MM.1S (cell line): ENCODE measurements at places on chromosomes 2 and 18.

GRCh38 chr18:57768537-57769326 is 34.4 kb downstream of the ATP8B1 start:
- DNase-seq: no peak

DNA sequence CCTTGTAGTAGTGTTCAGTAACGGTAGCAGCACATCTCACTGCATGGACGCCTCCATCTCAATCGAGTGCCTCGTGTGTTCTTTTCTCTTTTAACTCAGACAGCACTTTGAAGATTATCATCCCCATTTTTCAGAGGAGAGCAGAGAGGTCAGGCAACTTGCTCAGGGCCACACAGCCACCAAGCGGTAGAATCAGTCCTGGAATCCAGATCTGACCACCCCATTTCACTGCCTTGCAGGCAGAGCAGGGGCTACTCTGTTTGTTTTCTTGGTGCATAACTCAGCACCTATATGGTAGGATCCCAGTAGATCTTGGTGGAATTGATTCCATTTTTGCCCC is 129.5 kb downstream of the SMAD7 start:
- no peak for DNase-seq

DNA sequence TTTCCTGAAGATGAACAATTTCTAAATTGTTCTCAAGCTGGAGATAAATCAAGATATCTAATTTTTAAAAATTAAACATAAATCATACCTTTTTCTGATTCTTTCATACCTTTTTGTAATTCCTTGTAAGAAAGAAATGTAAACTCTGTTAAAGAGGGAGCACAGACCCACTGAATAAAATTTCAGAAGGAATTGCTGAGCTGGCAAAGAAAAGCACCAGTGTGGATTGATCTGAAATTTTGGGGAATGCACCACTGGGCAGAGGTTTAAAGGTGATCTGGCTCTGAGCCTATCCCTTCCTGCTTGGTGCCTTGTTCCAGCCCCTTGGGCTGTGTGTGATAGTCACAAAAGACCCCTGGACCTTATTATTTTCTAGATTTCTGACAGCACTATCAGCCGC is 118.3 kb upstream of the THSD7B start:
- no peak for DNase-seq

- no peak for DNase-seq
Measured at GRCh38 chr2:85449214-85449588, 30.7 kb downstream of the SH2D6 start.

DNA sequence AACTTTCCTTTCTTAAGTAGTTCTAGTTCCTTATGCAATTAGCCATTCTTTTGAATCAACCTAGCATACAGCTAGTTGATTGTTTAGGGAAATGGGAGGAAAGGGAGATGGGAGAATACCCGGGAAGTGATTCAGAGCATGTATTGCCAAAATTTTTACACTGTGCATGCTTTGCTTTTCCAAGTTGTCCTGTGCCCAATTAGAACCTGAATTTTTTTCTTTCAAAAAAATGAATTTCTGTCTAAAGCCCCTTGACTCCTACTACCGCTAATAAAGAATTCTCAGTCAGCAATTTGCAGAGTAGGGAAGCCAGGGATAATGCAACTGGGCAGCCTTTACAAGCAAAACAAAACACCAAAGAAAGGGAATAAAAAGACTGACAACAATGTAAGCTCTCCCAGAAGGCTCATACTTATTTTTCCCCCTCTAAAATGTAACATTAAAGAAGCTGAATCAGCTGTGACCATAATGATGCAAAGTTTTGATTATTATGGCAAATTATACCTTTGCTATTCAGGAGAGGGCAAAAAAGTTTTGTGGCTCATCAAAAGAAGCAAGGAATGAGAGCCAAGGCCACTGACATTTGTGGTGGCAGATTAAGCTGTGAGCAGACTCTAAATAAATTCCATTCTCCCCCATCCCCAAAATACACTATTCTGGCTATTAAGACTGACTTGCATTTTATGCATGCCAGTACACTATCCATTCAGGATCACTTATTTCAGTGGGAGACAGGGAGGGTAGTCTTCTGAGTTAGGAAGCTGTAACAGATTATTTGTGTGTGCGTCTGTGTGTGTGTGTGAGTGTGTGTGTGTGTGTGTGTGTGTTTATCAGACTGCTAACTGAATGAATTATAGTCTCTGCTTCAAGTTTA is 174.3 kb downstream of the ERBB4 start:
- DNase-seq: no peak

- DNase-seq: no peak
Measured at GRCh38 chr18:10470429-10470828, 16.0 kb downstream of the APCDD1 start.
